Stimulated activated CD4-positive, alpha-beta T cell treated with anti-CD3 and anti-CD28 coated beads, Interleukin-2, amount 100 ng/mL, for 24 hours (primary cell): ENCODE measurements at places on chromosomes 7 and 10.

GRCh38 chr7:98472521-98472954 is 71.6 kb upstream of the BAIAP2L1 start:
- DNase-seq = no peak

- no peak for DNase-seq
These were observed 79.0 kb downstream of the AUTS2 start for GRCh38 chr7:69677054-69677852.

DNA sequence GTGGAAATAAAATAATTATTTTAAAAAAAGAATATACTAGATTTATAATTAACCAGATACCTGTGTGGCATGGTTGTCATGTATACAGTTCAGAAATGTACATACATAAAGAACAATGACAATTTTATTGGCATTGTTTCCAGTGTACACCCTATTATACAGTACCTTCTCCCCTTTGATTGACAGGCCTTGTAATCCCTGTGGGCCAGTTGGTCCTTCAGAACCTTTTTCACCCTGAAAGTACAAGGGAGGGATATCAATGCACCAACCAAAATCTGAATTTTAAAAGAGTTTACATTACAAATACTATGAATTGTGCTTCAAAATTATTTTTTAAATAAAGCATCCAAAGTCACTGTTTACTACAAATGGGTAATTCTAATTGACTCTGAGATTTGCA is 61.2 kb downstream of the COL28A1 start:
- DNase-seq = no peak

- no peak for DNase-seq
These were observed 180.0 kb upstream of the SH2B2 start for GRCh38 chr7:102106625-102107024.

GRCh38 chr7:92843034-92843760 is 6.8 kb upstream of the CDK6 start:
- DNase-seq = no peak

DNA sequence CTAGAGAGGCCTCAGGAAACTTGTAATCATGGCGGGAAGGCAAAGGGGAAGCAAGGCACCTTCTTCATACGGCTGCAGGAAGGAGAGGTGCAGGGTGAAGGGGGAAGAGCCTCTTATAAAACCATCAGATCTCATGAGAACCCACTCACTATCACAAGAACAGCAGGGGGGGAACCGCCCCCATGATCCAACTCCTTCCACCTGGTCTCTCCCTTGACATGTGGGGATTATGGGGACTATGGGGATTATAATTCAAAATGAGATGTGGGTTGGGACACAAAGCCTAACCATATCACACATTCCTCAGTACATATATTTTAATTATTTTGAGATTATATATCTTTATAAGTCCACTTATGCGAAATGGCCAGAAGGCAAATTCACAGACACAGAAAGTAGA is 8.9 kb downstream of the HK1 start:
- no peak for DNase-seq

- no peak for DNase-seq
These were observed 403.5 kb upstream of the ANKRD30A start for GRCh38 chr10:36721871-36722270.

DNA sequence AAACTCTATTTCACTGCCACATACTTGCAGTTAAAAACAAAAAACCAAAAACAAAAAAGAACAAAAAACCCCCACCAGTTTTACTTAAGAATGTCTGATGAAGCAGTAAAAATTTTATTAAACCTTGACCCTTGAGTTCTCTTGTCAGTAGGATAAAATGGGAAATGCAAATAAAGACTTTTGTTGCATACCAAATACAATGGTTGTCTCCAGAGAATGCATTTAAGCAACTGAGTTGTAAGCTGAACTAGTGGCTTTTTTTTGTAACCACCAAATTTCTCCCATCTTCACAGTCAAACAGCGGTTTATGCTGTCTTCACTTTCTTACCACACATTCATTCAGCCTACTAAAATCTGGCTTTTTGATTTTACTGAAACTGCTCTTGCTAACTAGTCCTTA is 3.1 kb downstream of the SYPL1 start:
- DNase-seq = no peak

DNA sequence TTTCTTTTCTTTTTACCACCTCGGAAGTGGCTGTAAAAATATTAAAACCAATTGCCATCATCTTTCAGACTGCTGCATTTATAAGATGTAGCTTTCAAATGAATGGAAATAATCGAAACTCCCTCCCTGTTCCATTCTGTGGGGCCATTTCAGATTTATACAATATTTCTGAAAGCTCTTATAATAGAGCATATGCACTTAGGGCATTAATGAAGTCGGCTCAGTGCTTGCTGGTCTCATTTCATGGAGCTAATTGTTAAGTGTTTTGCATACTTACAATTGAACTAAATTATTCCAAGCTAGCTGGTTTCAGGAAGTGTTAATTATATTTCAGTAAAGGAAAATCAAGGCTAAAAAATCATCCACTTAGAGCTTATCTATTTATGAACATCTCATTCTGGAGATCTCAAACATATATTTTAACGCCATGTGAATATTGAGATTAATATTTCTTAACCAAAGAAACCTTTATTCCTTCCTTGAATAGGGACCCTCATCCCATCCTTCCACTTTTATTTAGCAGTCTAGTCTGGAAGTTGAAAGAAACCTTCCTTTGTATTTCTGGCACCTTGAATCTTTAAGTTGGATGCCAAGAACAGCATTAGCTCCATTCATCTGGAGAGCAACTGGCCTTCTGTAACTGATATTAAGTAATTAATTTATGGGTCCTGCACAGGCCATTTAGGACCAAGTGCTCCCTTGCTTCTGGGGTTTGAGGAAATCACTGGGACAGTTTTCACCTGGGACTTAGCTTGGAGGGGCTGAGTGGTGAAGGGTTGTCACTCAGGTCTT is 45.1 kb downstream of the RPS24 start:
- no peak for DNase-seq

- DNase-seq = no peak
These were observed 23.3 kb upstream of the TMEM26 start for GRCh38 chr10:61476529-61476928.

GRCh38 chr7:80815733-80816132 is 103.1 kb downstream of the SEMA3C start:
- DNase-seq = no peak

DNA sequence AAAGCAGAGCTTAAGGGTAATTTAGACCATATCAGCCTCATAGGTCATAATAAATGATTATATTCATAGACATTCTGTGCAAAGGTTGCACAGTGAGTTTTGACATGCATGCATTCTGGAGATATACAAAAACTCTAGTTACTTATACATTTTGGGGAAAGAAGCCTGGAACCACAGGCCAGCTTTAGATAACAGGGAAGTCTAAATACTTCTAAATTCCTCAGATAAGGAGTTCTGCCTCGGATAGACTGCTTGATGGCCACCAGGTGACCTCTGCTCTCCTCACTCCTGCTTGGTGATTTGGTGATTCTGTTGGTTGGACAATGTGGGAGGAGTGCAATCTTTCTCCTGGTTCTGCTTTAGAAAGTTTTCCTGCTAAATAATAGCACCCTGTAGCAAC is 77.9 kb downstream of the SGMS1 start:
- DNase-seq = no peak

GRCh38 chr10:31186225-31187000 is 132.6 kb upstream of the ZEB1 start:
- DNase-seq = no peak

DNA sequence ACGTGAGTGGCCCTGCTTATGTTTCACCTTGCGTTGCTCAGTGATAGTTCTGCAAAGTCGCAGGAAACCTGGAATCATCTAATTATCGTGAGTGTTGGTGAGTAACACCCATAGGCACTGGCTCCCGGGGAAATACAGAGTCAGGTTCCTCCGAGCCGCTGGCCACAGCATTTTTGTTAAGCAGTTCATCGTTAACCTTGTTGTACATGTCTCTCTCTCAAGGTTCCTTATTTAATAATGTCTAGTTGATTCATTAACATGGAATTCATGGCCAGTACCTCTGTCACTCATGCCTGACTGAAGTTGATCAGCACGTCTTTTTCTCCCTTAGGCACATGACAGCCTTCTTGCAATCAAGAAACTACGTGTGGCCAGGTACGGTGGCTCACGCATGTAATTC is 3.1 kb upstream of the ZFAND2A start:
- DNase-seq = no peak

DNA sequence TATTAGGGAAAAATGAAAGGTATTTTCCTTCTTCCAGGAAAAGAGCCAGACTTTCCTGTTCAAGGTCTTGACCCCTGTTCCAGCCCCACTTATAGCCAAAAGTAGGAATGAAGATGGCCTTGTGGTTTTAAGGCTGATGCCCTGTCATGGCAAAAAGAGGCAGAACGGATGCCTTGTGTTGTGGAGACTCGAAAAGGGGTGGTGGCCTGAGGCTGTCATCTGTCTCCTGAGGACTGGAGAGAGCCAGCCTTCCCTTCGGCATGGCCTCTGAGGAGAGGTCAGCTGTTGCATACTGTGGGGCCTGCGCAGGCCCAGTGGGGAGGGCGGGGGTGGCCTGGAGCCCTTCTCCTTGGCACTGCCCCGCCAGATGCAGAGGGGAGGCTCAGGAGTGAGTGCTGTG is 166.0 kb upstream of the EEPD1 start:
- no peak for DNase-seq

DNA sequence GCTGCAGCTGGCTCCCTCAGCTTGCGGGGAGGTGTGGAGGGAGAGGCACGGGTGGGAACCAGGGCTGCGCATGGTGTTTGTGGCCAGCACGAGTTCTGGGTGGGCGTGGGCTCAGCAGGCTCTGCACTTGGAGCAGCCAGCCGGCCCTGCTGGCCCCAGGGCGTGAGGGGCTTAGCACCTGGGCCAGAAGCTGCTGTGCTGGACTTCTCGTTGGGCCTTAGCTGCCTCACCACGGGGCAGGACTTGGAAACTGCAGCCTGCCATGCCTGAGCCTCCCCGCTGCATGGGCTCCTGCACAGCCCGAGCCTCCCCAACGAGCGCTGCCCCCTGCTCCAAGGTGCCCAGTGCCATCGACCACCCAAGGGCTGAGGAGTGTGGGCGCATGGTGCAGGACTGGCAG is 120.1 kb downstream of the ZNF248 start:
- no peak for DNase-seq
